ENCODE measurements at places on chromosomes 1 and 21. TPM values are rescaled to one million over a fixed set of nuclear protein-coding genes. Genes with fewer than 3 reads are reported as not detected.

RNU1-3 gene
- 3,598 TPM for total RNA-seq

S100B gene
- total RNA-seq, result not detected

NCAM2 gene
- 4.3 TPM for total RNA-seq

PODN gene
- 3.1 TPM for total RNA-seq

RHOU gene
- 79.7 TPM for total RNA-seq

TNFAIP8L2 gene
- not detected for total RNA-seq

DNA sequence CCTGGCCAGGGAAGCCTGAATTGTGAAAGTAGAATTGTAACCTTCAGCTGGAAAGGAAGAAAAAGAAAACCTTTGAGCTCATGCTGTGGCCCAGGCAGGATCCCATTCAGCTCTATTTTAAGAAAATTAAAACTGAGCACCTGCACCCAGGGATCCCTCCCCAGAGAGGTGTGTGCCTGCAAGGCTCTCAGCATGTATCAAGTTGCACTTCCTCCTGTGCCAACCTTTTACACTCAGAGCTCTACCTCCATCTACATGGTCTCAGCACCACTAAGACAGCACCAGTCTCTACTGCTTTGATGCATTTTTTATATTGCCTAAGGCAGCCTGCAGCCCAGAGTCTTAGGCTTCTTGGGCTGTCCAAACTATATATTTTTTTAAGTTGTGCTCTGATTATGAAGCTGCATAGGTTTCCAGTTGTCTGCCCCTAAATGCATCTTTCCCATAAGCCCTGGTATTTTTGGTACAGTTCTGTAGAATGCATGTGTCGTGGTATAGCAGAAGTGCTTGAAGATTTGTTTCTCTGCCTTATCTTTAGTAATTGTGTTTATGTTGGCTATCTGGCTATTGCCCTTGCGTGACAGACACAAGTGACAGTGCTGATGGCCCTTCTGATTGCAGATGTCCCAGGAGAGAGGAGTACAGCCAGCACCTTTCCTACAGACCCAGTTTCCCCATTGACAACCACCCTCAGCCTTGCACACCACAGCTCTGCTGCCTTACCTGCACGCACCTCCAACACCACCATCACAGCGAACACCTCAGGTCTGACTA, 63.1 kb downstream of the PTPRC start:
- no peak for DNase-seq
- peaks cover 3% of the 10 kb centered on the region for H3K4me1 ChIP-seq
- no peaks in the 10 kb centered on the region for H3K36me3 ChIP-seq
- H3K4me3 ChIP-seq, result no peak overlapping the region
- H3K27me3 ChIP-seq, result peaks cover 3% of the 10 kb centered on the region

DNA sequence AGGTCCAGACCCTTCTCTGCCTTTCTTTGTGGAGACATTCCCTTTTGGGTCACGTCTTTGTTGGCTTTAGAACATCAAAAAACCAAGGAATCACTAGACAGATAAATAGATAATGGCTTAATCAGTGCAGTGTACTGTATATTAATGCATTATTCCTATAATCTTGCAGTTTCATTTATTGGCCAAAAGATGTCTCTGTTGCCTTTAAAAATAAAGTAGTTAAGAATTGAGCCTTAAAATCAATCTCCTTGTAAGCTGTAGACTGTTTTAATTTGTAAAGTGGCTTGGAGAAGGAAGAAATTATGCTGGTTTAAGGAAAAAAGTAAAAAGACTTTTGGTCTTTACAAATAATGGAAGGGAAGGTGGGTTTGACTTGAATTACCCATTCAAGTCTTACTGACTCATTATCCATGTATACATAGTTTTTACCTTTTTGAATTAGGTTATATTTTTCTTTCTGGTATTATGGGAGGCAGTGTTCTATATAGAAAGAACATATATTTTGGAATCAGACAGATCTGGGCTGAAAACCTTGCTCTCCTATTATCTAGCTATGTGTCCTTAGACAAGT, 84.6 kb downstream of the VPS13D start:
- no peak for DNase-seq
- H3K4me1 ChIP-seq, result no peaks in the 10 kb centered on the region
- no peaks in the 10 kb centered on the region for H3K27me3 ChIP-seq
- H3K27ac ChIP-seq, result no peak overlapping the region
- H3K4me3 ChIP-seq, result no peak overlapping the region

- H3K27ac ChIP-seq, result no peak overlapping the region
- H3K4me1 ChIP-seq, result peaks cover 9% of the 10 kb centered on the region
- H3K36me3 ChIP-seq, result no peaks in the 10 kb centered on the region
- DNase-seq, result no peak
These were observed 131.7 kb downstream of the PSMG1 start for GRCh38 chr21:39051588-39051949.

GRCh38 chr1:12031039-12031980, 12.0 kb downstream of the MIIP start:
- peaks cover 5% of the 10 kb centered on the region for H3K4me1 ChIP-seq
- peaks cover 4% of the 10 kb centered on the region for H3K27me3 ChIP-seq
- DNase-seq, result peak; percentile 36
- H3K27ac ChIP-seq, result no peak overlapping the region

GRCh38 chr1:70930062-70930461, 117.6 kb downstream of the PTGER3 start:
- H3K27me3 ChIP-seq, result no peaks in the 10 kb centered on the region
- H3K4me3 ChIP-seq, result no peak overlapping the region
- DNase-seq, result no peak
- H3K4me1 ChIP-seq, result no peaks in the 10 kb centered on the region
- H3K27ac ChIP-seq, result no peak overlapping the region

GRCh38 chr1:77938651-77939050, 40.2 kb downstream of the FUBP1 start:
- no peaks in the 10 kb centered on the region for H3K36me3 ChIP-seq
- H3K27ac ChIP-seq, result no peak overlapping the region
- no peaks in the 10 kb centered on the region for H3K4me1 ChIP-seq
- DNase-seq, result no peak

- no peaks in the 10 kb centered on the region for H3K36me3 ChIP-seq
- peaks cover 14% of the 10 kb centered on the region for H3K4me1 ChIP-seq
- peak overlapping the region; percentile 63 for H3K27ac ChIP-seq
- no peaks in the 10 kb centered on the region for H3K27me3 ChIP-seq
- peak overlapping the region; percentile 17 for H3K4me3 ChIP-seq
These were observed 159.0 kb upstream of the GALNT2 start for GRCh38 chr1:229907884-229908638.

- H3K27ac ChIP-seq, result no peak overlapping the region
- no peak overlapping the region for H3K4me3 ChIP-seq
- peaks cover 2% of the 10 kb centered on the region for H3K27me3 ChIP-seq
- peaks cover 5% of the 10 kb centered on the region for H3K4me1 ChIP-seq
- no peak for DNase-seq
These were observed 646.6 kb upstream of the PTBP2 start for GRCh38 chr1:96074876-96075577.

DNA sequence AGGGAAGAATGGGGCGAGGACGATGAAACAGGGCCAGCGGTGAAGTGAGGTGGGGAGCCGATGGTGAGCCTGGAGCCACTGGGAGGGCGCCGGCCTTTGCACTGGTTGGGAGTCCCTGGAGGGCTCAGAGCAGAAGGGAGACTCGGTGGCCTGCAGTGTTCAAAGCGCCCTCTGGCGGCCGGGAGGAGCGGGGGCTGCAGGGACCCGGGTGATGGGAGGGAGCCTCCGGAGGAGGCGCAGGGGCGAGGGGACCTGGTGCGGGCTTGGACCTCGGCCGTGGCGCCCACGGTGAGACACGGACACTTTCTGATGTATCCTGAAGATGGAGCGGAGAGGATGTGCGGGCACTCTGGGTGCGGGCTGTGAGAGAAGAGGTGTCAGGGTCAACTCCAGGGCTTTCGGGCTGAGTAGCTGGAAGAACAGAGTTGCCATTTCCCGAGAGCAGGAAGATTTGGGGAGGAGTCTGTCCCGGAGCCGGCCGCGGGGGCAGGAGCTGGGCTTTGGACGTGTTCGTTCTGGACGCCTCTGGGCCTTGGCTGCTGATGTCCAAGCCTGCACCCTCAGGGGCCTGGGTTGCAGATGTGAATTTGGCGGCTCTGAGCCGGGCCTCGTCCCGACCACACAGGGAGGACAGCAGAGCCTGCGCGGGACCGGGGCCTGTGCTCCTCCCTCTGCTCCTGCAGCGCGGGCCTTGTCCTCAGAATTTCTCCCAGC, 29.7 kb downstream of the HEYL start:
- no peaks in the 10 kb centered on the region for H3K4me1 ChIP-seq
- H3K27ac ChIP-seq, result no peak overlapping the region
- peak; percentile 80 for DNase-seq
- H3K27me3 ChIP-seq, result peaks cover 7% of the 10 kb centered on the region
- H3K36me3 ChIP-seq, result no peaks in the 10 kb centered on the region

DNA sequence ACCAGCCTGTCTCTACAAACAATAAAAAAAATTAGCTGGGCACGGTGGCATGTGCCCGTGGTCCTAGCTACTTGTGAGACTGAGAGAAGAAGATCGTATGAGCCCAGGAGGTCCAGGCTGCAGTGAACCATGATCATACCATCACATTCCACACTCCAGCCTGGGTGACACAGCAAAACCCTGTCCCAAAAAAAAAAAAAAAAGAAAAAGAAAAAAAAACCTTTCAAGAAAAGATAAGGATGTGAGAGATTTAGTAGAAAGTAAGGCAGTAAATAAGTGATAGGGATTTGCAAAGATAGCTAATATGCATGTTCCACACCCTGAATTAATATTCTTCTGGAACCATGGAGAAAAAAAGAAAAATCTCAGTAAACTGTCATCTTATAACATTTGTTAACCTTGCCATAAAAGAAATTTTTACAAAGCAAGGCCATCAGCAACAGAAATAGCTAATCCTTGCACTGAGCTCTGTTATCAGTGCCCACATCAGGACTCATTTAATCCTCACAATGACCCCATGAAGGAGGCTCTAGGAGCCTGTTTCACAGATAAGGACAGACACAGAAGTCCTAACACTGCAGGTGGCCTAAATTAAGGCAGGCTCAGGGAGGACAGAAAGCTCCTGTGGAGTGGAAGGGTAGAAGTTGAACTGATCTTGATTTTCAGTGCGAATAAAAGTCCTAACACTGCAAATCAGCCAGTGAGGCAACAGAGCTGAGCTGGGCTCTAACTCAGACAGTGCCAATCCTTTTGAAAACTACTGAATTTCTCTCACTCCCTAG, 7.6 kb downstream of the GNB1 start:
- peaks cover 4% of the 10 kb centered on the region for H3K27me3 ChIP-seq
- H3K36me3 ChIP-seq, result no peaks in the 10 kb centered on the region
- peaks cover 43% of the 10 kb centered on the region for H3K4me1 ChIP-seq
- H3K4me3 ChIP-seq, result peak overlapping the region; percentile 42
- no peak overlapping the region for H3K27ac ChIP-seq

GRCh38 chr1:94286864-94287437, 49.6 kb upstream of the ARHGAP29 start:
- H3K36me3 ChIP-seq, result no peaks in the 10 kb centered on the region
- no peak overlapping the region for H3K4me3 ChIP-seq
- no peaks in the 10 kb centered on the region for H3K27me3 ChIP-seq
- no peak for DNase-seq

DNA sequence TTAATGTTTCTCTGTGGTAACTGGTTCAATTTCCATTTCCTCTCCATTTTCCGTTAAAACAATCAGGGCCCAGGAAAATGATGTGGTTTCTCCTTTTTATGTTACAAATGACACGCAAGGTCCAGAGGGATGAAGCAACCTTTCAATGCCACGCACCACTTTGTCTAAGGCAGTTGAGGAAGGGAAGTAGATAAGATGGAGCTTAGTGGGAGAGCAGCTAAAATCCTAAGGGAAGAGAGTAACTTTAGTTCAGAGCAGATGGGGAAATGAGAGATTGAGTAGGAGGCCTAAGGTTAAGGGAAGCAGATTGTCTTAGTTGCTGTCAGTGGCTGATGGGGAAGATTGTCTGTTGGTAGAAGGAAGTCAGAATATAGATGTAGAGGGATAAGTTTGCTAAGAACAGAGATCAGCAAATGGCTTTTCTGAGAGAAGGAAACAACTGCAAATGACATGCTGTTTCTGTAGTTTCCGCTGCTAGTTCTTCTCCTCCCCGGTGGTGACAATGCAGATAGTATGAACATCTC, 660 bp downstream of the CD1C start:
- no peaks in the 10 kb centered on the region for H3K27me3 ChIP-seq

DNA sequence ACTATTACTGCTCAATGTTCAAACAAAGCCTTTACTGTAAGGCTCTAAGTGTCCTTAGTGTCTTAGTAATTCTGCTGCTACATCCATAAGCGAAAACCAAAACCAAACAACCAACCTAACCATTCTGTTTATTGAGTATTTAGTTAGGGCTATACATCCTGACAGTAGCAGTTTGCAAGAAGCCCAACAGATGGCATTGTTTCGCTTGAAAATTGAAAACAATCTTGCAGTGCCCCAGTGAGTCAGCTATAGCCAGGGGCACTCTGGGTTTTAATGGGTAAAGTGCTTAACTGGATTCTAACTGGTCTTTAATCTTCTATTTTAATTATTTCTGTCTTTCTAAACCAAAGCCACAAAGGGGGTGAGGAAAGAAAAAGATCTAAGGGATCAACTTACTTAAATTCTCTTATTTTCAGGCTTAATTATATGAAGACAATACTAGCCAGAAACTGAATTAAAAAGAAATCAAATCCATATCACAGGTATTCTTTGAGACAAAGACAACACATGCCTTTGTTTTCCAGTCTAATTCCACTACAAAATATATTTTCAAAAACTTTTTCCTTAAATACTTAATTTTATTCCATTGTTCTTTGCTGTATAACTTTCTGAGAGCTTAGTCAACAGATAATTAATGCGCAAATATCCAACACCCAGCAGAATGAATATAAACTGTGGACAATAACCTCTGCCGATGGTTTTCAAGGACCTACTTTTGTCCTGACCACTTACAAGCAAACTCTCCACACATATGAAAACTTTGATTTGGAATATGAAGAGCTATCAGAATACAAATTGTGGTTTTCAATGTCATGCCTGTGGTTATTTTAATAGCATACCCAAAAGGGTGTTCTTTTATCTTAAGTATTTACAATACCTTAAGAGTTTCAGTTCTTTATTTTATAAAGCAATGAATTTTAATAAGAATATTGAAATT, 15.2 kb downstream of the POGZ start:
- peaks cover 8% of the 10 kb centered on the region for H3K4me1 ChIP-seq
- H3K27ac ChIP-seq, result peak overlapping the region; percentile 55
- peaks cover 2% of the 10 kb centered on the region for H3K27me3 ChIP-seq

GRCh38 chr1:179287946-179288345, 5.7 kb upstream of the SOAT1 start:
- H3K36me3 ChIP-seq, result no peaks in the 10 kb centered on the region
- no peak overlapping the region for H3K27ac ChIP-seq
- no peak overlapping the region for H3K4me3 ChIP-seq
- H3K4me1 ChIP-seq, result no peaks in the 10 kb centered on the region
- DNase-seq, result no peak

- H3K27me3 ChIP-seq, result peaks cover 5% of the 10 kb centered on the region
- DNase-seq, result no peak
- H3K36me3 ChIP-seq, result no peaks in the 10 kb centered on the region
- H3K4me3 ChIP-seq, result no peak overlapping the region
- H3K27ac ChIP-seq, result no peak overlapping the region
- H3K4me1 ChIP-seq, result peaks cover 13% of the 10 kb centered on the region
These were observed 16.1 kb downstream of the FBXO2 start for GRCh38 chr1:11638121-11638520.

DNA sequence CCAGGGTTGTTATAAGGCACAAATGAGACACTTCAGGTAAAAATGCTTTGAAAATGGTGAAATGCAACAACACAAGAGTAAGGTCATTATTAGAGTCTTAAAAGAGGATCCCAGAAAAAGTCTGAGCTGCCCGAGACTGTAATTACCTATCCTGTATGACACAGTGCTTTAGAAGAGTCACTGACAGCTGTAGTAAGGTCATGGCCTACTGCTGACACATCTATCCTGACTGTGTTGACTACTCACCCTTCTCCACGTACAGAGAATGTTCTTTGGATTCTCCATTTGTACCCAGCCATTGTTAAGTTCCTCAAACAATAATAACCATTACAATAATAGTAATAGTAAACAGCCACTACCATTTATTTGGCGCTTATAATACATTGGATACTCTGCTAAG, 104.4 kb downstream of the CACHD1 start:
- H3K4me1 ChIP-seq, result peaks cover 14% of the 10 kb centered on the region
- H3K27me3 ChIP-seq, result peaks cover 2% of the 10 kb centered on the region
- no peak overlapping the region for H3K4me3 ChIP-seq
- no peak for DNase-seq
- H3K36me3 ChIP-seq, result no peaks in the 10 kb centered on the region

Data from glutamatergic neuron (in vitro differentiated cells).